Stimulated activated CD8-positive, alpha-beta memory T cell treated with anti-CD3 and anti-CD28 coated beads, Interleukin-15, amount 100 ng/mL, for 4 hours (primary cell): ENCODE measurements at places on chromosomes 3 and 15.

GRCh38 chr3:139532976-139533375 is 6.6 kb downstream of the RBP1 start:
- DNase-seq: no peak

GRCh38 chr3:10777627-10778026 is 38.4 kb upstream of the SLC6A11 start:
- no peak for DNase-seq

DNA sequence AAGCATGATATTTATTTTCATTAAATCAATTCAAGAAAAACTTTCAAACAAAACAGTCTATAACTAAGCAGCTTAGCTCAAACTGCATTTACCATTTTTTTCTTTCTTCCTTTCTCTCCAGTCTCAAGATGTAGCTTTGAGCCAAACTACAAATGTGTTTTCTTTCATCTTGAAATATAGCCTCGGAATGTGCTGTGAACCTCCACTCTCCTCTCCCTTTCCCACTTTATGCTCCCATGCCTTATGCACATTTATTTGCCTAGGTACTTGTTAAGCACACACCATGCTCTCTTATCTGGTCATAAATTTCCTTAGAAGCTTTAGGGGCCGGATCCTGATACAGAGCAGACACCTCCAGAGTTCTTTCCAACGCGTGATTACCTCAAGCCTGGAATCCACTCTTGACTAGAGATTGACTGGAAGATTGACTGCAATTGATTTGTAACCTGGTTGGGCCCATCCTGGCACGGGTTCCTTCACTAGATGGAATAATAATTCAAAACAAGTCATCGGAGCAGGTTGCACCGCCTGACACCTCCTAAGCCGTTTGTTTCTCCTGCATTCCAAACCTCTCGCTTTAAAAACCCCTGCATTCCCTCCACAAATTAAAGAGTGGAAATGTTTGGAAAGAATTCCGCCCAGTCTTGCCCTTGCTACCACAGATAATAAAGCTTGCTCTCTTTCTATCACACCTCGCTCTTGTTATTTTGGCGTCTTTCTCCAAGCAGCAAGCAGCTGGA is 344.7 kb downstream of the CHL1 start:
- DNase-seq: no peak

DNA sequence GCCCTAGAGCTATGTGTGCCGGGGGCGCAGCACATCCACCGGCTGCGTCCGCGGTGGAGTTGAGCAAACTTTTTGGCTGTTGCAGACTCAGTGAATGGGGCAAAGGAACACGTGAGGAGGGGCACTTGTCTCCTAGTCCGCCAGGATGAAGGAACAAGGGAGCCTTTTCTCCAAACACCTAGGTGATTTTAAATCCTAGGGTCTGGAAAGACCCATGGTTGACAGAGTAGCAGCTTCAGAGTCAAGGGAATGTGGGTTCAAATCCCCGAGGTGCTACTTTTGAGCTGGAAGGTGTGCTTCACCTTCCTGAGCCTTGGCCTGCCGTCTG is 648 bp downstream of the ACAN start:
- DNase-seq: no peak

DNA sequence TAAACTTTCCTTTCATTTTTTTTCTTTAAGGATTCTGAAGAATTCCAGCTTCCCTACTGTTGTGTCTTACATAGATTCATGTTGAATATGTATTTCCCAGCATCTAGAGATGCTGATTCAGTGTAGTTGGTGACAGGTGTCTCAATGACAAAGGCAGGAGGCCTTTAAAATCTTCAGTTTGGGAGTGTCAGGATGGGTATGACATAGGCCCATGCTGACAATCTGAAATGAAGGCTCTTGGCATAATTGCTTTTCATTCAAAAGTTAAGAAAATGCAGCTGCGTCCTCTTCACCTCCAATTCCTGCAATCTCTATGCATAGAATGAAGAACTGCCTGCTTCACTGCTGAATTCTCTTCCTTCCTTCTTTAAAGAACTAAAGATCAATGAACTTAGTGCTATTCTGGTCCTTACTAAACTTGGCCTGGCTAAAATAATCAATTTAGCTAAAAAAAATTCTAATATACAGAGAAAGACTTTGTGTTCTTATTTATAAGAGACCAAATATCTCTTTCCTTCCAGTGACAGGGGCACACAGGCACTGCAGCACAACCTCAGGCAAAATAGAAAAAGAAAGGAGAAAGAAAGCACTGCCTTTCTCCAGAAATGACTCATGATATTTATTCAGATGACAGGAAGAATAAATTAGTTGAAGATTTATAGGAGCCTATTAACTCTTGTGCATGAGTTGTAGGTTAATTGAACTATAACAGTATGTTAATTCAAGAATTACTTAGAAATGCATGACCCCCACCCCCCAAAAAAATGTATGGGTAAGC is 152.6 kb upstream of the GBE1 start:
- DNase-seq: no peak

GRCh38 chr3:170477395-170477794 is 58.7 kb downstream of the CLDN11 start:
- no peak for DNase-seq

GRCh38 chr3:195098741-195099525 is 172.0 kb downstream of the XXYLT1 start:
- DNase-seq: no peak

DNA sequence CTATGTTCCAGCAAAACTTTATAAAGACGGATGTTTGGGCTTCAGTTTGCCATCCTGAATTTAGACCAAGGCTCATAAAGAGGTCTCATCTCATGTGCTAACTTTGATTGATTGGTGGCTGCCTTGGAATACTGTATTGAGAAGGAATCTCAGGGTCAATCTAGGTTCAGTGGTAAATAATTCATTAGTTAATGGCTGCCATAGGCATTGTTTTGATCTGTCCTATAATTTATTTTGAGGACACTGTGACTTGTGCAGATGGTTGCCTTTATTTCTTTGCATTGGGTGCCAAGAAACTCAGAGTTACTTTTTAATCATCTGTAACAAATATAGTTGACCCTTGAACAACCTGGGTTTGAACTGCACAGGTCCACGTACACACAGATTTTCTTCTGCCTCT is 159.8 kb downstream of the B3GALNT1 start:
- DNase-seq: no peak

- no peak for DNase-seq
These were observed 42.4 kb upstream of the LARS2 start for GRCh38 chr3:45345846-45346580.

GRCh38 chr15:42825599-42825998 is 88.7 kb upstream of the CDAN1 start:
- DNase-seq: no peak

DNA sequence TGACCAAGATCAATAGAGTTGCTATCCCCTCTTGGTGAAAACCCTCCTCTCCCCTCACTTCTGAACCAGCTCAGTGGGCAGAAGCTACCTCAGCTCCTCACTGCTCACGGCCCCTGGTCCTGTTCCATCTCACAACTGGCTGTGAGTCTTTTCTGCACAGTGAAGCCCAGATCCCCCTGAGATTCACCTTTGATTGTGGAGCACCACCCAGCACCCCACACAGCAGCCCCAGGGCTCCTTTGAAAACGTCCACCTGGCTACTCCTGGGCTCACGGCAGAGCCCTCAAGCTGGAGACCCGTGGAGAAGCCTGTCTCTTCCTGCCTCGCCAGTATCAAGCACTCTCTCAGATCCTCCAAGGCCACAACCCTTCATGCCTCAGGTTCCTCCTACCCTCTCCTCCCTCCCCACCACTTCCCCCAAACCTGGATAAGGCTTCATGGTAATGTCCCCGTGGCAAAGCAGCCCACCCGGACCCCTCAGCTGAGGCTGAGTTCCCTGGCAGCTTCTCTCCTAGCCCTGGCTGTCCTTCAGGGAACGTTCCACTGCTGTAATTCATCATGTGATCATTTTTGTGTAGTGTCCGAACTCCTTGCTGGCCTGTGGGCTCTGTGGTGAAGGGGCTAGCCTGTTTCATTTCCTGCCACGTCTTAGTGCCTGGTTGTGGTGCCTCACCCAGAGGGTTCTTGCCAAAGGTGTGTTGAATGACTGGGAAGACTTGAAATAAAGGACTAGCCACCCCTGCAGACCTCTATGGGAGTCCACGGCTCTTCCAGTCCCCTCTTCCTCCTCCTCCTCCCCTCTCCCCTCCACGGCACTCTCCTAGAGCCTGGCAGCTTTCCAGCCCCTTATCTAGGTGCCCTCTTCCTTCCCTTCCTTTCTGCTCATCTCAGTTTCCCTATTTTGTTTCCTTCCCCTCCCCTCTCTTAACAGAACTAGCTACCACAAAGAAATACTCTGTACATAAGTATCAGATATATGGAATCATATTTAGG is 44.5 kb downstream of the KY start:
- DNase-seq: no peak

- DNase-seq: no peak
These were observed 3.9 kb downstream of the ABHD6 start for GRCh38 chr3:58241306-58242044.

DNA sequence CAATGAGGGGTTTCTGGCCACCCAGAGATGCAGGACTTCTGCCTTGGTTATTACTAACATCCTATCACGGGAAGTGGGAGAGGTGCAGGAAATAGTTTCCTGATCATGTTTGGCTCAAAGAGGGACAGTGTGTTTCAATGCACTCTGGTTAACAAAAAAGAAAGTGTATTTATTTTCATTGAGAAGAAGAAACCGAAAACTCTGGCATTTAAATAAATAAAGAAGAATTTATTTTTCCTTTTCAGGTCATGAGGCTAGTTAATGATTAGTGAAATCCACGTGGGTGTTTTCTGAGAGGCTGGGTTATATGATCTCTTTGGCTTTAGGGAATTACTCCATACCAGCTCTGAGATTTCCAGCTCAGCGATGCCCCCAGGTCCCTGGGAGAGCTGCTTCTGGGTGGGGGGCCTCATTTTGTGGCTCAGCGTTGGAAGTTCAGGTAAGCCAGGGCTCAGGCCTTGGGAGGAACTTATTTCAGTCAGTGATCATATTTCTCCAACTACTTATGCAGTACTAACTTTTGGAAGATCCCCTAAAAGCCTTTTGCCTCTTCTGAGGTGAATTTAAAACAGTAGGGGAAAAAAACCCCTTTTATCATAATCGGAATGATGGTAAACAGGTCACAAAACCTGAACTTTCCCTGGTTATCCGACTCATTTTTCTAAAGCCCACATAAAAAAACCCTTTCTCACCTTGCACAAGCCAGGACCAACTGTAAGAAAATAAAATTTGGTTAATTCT is at the start of gene PLA1A:
TSS of gene PLA1A (plus strand) at position 338 of the 741 bp plus-strand sequence. CDS start at position 367, 29 bp downstream.
- no peak for DNase-seq

GRCh38 chr3:188179006-188179966 is 25.3 kb downstream of the LPP start:
- DNase-seq: no peak

- no peak for DNase-seq
These were observed 5.7 kb upstream of the CAV3 start for GRCh38 chr3:8727605-8728512.

GRCh38 chr15:33357845-33358244 is 47.1 kb downstream of the RYR3 start:
- no peak for DNase-seq

DNA sequence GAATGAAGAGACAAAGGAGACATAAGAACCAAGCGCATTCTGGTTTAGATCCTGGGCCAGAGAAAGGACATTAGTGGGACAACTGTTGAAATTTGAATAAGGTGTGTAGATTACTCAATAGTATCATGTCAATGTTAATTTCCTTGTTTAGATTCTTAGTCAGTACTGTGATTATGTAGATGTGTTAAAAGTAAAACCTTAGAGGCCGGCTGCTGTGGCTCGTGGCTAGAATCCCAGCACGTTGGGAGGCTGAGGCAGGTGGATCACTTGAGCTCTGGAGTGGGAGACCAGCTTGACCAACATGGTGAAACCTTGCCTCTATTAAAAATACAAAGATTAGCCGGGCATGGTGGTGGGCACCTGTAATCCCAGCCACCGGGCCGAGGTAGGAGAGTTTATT is 26.7 kb downstream of the CYP8B1 start:
- no peak for DNase-seq

- DNase-seq: no peak
These were observed 9.9 kb upstream of the BRPF1 start for GRCh38 chr3:9721700-9722060.

DNA sequence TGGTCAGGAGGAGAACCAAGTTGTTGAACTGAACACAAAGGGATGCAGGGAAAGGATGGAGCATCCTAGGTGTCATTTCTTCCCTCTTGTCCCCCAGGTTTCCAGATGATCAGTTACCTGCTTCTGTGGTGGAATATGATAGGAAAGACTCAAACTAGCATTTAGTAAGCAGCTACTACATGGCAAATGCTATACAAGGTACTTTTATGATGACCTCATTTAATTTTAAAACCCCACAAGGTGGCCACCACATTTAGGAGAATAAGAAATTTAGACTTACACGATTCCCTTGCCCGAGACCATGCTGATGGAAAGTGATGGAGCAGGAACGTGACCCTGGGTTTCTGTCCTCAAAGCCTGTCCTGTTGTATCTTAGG is 40.9 kb downstream of the CCR4 start:
- DNase-seq: no peak

- no peak for DNase-seq
These were observed 881.8 kb upstream of the NR2F2 start for GRCh38 chr15:95448531-95449229.

- no peak for DNase-seq
These were observed 15.2 kb downstream of the LDHAL6B start for GRCh38 chr15:59221511-59222505.

- DNase-seq: no peak
These were observed 129.2 kb upstream of the CBLB start for GRCh38 chr3:105997800-105998526.

- DNase-seq: no peak
These were observed 125.5 kb downstream of the DGKG start for GRCh38 chr3:186236357-186237020.

DNA sequence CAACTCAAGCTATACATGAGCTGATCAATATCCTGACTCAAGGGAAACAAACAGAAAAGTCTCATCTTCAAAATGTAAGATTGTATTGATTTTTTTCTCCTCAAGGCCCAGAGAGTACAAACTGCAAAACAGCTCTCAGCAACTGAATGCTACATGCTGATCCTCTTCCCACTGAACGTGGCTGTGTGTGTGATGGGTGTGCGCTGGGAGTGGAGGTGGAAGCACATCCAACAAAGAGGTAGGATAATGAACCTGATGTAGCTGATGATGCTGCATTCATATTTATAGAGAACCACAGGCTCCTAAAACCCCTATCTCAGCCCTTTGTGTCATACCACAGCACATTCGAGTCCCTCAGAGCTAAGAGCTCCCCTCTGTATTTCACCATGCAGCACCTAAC is 56.8 kb downstream of the GABRB3 start:
- DNase-seq: no peak
